ENCODE measurements at places on chromosomes 13 and 19.

DNA sequence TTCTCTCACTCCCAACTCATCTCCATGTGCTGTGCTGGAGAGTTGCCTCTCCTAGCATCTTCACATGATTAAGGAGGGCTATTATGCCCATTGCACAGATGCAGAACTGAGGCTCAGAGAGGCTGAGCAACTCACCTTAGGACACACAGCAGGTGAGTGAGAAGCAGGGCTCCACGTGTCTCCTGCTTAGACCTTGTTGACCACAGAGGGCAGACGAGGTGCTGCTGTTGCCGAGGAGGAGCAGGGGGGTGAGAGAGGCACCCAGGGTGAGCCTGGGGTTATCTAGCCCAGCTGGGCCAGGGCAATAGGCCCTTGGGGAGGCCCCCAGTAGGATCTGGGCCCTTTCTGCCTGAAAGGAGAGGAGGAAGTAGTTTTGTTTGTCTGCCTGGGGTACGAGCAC is 2.4 kb upstream of the HSH2D start:
- DNase-seq = no peak

DNA sequence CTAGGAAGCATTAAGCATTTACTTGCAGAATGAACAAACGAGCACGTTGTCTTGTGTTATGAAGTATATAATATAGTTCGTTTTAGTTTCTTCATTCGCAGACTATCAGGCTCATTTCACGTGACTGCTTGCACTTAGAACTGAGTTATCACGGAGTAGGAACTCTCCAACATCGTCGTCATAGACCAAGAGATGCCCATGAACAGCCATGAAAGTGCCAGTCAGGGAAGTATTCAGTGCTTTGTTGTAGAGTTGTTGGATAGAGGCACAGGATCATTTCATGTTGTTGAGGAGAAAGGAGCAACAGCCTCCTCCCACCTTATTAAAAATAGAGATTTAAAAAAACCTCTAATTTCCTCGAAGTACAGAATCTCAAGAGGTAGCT is 977 bp upstream of the IL17D start:
- no peak for DNase-seq

DNA sequence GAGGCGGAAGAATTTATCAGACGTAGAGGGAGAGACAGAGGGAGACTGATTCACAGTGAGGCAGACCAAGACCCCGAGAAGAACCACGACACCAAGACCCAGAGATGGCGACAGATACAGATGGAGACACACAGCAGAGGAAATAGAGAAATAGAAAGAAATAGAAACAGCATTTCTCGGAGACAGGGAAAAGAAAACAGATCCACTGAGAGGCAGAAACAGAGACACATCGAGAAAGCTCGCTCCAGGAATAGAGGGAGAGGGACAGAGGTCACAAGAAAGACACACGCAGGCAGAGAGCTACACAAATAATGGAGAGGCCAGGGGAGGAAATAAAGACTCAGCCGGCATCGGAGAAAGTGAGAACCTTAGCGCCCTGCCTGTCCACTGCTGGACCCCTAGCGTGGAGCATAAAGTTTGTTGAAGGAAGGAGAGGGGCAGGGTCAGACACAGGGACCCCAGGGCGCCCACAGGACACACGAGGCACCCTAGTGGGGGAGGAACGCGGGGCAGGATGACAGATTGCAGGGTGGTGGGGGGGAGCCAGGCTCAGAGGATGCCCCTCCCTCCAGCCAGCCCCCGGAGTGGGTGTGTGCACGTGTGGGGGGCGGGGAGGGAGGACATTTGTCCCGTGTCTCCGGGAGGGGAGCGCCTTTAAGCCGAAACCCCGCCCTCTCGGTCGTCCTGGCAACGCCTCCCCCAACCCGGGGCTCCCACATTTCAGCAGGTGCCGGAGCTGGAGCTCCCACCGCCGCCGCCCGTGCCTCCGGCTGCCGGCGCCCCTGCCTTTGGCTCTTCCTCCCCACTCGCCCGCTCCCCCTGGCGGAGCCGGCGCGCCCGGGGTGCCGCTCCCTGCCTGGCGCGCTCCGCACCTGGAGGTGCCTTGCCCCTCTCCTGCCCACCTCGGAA is at the start of gene PRKCG:
PRKCG (plus strand) TSS at position 716 of the 909 bp plus-strand sequence. CDS start 298 bp downstream, outside the sequence.
- DNase-seq = peak; percentile 41

GRCh38 chr19:54136086-54136863 is 1.3 kb upstream of the CNOT3 start:
- no peak for DNase-seq

- DNase-seq = no peak
These were observed 121.7 kb downstream of the POSTN start for GRCh38 chr13:37476874-37477273.

DNA sequence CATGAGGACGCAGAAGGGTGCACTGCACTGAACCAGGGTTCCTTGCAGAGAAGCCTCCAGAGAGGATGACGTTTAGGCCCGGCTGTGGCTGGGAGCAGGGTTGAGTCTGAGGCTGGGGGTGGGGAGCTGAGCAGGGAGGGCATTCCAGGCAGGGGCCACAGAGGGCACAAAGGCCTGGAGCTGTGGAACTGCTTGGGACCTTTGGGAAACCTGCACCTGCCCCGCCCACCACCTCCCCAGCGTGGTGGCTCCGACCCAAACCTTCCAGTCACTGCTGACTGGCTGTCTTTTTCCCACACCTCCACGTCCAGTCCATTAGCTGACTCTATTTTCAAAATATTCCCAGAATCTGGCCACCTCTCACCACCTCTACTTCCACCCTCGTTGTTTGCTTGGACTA is 4.9 kb upstream of the LMTK3 start:
- DNase-seq = no peak
